ENCODE measurements at places on chromosomes 1 and 21.

- no peak for DNase-seq
Measured at GRCh38 chr1:159828176-159828575, 1.5 kb downstream of the SLAMF8 start.

- no peak for DNase-seq
Measured at GRCh38 chr1:2529784-2530512, at the start of gene HES5. TSS of gene HES5 (minus strand) at chr1:2530263. CDS start at chr1:2530164, 99 bp downstream.

DNA sequence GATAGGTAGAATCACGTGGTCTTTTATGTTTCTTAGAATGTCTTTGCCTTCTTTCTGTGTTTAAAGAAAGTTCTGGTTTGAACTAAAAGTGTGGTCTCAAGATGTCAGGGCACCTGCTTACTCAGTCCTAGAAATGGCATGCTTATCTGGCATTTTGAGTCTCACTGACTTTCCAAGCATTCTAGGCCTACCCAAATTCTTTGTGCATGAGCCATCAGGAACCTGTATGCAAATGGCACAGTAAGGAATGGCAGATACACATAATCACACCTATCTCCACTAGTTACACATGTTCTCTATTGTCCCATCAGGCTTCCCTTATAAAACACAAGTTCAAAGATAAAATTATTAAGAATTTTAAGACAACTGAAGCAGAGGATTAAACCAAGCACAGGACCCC, 29.5 kb upstream of the CLCA4 start:
- no peak for DNase-seq

- DNase-seq: no peak
Measured at GRCh38 chr1:11364170-11364569, 91.2 kb downstream of the UBIAD1 start.

GRCh38 chr1:85149805-85150204, 51.0 kb downstream of the SYDE2 start:
- no peak for DNase-seq

GRCh38 chr1:63827411-63828321, 53.8 kb downstream of the ROR1 start:
- no peak for DNase-seq

DNA sequence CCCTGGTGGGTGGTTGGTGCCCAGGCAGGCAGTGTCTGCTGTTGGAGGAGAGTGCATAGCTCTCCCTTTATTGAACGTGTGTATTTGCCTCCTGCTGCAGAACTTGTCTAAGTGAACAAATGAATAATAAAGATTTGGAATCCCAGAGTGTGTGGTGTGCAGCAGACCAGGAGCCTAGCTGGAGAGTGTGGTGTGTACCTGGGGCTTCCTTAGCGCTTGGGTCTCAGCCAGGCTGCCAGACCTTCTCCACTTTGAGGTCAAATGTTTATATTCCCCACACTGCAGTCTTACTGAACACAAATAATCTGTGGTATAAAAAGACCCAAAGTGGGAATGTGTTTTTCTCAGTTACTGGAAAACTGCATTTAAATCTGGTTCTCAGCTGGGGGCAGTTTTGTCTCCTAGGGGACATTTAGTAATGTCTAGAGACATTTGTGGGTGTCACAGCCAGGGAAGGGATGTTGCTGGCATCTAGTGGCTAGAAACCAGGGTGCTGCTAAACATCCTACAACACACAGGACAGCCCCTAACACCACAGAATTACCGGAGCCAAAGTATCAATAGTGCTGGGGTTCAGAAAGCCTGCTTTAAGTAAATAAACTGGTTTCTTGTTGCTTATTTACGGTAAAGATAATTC, 23.6 kb downstream of the SLC37A1 start:
- no peak for DNase-seq

DNA sequence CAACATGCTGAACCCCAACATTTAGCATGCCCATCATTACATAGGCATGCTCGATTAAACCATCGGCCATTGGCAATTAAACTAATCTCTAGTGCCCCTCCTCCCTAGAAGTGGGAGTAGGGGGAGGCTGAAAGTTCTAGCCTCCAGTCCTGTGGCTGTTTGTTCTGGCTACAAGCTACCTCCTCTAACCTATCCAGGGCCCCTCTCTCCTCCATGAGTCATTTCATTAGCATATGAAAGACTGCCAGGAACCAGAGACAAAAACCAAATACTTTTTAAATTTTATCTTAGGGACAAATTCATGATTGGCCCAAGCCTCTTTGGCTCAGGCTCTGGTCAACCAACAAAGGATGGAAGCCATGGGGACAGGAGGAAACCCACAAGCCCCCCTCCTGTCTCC, 231.1 kb downstream of the CACNA1E start:
- DNase-seq: no peak

DNA sequence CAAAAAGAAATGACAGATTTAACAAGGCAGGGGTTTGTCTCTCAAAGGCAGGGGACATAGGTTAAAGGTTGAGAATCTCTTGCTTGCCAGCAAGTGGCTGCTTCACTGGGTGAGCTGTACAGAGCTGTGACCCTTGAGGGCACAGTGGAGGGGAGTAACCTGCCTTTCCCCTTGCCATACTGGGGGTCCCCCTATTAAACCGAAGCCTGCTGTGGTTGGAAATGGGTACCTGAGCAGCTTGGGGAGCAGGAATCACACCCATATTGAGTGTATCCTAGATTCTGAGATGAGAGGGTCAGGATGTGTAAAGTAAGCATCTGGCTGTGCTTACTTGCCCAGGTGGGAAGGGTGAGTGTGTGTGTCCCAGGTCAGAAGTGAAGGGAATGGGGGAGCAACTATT, 31.8 kb downstream of the WNT4 start:
- DNase-seq: no peak

DNA sequence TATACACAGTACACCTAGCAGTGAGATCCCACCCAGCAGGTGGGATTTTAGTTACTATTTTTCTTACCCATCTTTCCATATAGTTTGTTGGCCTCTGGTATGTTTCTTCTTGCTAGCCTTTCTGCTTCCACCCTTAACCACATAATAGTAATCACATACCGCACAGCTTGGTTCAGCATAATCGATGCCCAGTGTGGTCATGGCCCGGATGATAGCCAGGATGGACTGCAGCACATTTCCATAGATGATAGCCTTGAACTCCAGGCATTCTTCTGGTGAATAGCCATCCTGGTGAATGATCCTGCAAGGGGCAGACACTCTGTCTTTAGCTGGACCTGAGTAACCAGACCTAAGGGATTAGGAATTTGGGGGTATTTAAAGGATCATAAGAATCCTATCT, 9.5 kb downstream of the GNAT2 start:
- DNase-seq: no peak

GRCh38 chr1:71307451-71307850, 226.6 kb upstream of the ZRANB2 start:
- DNase-seq: no peak

- DNase-seq: no peak
Measured at GRCh38 chr1:101365878-101366277, 129.1 kb downstream of the S1PR1 start.

- DNase-seq: no peak
Measured at GRCh38 chr1:32933742-32934322, 30.8 kb downstream of the RNF19B start.

GRCh38 chr1:25952841-25953401, 44.9 kb downstream of the PAFAH2 start:
- no peak for DNase-seq

DNA sequence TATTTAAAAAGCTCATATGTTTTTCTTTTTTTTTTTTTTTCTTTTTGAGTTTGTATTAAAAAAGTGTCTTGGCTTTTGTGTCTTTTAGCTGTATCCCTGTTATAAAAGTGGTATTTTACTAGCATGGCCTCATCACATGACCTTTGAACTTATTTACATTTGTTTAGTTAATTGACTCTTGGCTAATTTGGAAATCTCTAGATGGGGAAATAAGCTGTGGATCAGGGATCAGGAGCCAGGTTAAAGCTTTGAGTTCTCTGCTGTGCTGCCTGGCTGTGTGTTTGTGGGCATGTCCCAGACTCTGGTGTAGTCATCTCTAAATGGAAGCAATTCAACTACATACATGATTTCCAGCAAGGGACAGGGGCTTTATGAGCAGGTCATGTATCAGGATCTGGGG, 56.5 kb downstream of the HHAT start:
- DNase-seq: no peak

DNA sequence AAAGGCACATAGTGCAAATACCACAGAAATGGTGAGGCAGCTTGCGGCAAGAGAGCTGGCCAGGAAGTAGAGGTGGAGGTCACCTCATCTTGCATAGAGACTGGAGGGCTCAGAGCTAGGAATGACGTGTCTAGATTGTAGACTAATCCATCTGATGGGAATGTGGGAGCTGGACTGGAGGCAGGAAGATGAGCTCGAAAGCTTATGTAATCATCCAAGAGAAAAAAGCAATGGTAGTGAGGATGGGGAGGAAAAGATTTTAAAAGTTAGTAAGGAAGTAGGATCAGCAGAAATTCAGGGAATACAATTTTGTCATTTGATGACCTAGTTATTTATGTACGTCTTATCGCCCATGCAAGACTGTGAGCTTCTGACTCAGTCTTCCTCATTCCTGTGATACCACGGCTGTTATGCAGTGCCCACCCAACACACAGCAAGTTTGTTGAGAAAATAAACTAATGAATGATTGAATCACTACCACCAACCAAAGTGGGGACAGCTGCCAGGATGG, 123.9 kb downstream of the RRAGC start:
- DNase-seq: no peak

DNA sequence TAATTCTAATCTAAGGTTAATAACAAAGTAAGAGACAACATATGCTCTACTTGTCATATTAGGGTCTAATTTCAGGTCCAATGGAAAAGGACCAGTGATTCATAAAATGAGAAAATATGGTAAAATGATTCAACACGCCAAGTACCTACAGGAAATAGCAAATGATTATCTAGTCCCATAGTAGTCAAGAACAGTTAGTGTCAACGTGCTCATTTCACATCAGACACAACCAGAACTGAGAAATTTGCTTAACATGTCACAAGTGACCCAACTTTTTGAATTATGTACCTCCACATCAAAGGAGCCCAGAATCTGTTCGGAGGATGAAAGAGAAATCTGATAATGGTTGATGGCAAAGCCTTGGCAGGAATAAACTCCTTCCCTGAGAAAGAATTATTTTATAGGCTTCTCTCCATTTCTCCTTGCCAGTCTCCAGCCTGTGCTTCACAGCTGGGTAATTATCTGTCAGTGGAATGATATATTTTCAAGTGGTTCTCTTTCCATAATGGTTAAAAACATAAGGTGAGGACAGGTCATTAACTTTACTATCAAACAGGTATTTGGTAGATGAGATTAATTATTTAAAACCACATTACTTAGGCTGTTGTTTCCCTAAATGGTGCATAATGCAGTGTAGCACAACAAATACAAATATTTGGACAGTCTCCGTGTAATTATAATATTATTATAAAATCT, 83.2 kb downstream of the APP start:
- DNase-seq: no peak

DNA sequence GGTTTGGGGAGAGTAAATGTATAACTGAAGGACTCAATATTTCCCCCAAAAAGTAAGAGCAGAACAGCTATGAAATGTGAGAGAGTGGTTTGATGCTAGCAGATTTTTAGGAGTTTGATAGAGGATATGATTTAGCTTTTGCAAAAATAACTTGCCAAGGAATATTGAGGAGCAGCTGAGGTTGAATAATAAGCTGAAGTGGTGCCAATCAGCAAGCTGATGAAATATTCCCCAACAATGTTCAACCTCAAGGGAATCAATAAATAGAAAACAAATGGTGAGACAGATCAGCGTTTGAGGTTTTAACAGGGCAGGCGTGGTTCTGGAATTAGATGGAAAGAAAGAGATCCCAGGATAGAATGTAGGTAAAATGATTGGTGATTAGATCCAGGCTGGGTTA, 413.4 kb upstream of the ADAMTS5 start:
- no peak for DNase-seq

GRCh38 chr1:179046808-179047635, 21.3 kb downstream of the FAM20B start:
- DNase-seq: no peak

DNA sequence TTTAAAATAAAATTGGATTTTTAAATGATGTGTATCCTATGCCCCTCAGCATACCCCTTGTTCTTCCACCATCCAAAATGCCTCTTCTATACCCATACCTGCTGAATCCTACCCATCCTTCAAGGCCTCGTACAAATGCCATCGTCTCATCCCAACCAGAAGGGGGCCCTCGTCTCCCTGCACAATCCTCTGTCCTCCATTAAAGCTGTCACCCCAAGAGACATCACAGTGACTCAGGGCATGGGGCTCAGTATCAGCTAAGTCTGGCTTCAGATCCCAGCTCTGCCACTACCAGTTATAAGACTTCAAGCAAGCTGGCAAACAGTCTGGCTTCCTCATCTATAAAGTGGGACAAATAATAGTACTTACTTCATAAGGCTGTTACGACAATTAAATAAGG, 23.8 kb downstream of the IGFN1 start:
- DNase-seq: no peak

DNA sequence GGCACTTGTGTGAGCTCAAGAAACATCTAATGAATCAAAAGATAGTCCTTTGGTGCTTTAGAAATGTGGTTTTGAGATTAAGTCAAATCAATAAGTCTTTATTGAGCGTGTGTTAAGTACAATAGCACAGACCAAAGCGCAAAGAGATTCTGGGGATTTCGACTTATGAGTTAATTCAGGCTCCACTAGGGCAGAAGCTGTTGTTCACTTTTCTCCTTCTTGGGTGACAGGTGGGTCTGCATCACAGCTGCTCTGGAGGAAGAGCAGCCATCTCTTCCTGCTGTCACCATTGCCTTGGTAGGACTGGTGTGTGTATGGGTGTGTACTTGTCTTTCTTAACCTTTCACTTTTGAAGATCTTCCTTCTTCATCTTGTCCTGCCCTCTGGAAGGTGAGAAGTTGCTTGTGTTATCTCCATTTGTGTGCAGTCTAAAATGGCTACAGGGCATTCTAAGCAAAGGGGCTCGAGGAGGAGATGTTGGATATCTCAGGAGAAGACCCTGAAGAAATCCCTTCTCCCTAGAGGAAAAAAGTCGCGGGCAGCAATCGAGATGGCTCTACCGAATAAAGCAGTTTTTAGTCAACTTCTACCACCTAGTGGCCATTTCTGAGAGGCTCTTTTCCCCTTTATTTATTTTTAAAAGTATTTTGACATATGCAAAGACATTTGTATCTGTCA, 22.9 kb upstream of the DISC1 start:
- no peak for DNase-seq

GRCh38 chr1:32263744-32264143, 12.7 kb downstream of the LCK start:
- no peak for DNase-seq

DNA sequence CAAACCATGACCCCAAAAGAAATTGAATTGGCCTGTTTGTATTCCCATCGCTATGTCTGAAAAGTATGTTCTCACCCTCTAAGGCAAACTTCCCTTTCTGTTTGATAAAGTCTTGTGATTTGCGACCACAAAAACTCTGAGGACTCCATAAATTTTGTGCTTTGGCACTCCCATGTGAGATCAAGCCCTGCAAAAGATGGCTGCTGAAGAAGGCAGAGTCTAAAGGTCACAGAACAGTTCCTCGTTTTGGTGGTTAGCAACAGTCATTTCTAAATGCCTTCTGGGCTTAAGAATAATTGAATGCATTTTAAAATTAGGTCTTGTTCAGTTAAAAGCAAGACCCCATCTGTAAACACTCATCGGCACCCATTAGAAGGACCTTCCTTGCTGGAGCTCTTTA, 441.6 kb downstream of the OMA1 start:
- no peak for DNase-seq
